D341Med (cell line): ENCODE measurements at places on chromosomes 7 and 10.
A peak's percentile ranks its signal among the peaks of the same experiment; 100 is the strongest.

DNA sequence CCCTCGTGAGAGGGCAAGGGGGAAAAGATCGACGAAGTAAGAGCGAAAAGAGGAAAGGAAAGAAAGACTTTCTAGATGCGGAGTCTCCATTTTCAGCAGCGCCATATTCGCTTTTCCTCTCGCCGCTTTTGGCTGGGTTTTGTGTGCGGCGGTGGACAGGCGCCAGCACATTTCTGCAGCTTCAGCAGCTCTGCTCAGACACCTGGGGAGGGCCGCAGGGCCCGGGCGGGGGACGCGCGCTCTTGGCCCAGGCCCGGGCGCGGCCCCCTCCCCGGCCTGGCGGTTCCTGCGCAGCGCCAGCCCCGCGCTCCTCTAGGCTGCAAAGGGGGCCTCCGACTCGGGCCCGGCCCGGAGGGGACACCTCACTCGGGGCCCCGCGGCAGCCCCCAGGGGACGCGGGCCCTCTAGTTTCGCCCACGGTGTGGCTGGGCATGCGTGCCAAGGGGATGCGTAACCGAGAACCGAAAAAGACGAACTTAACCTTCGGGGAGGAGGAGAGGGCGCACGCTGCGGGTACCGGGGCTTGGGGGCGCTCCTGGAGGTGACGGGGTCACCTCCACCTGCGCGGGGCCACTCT lies 34.5 kb upstream of the EBLN1 start:
- peak; percentile 67 for DNase-seq

DNA sequence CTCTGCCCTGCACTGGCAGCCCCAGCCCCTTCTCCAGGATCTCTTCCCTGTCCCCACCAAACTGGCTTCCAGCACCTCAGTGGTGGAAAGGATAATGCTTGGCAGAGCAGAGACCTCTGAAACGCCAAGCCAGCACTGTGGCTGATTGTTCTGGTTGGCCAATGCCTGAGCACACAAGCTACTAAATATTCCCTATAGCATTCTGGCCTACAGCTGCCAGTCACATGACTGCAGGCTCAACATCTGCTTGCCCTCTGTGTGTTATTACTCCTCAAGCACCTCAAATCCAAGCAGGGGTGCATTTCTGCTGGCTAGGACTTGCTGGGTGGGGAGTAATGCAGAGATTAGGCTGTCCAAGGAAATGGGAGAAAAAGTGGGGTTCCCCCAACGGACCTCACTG lies 6.1 kb downstream of the TBATA start:
- no peak for DNase-seq

GRCh38 chr10:119818889-119819270 lies 53.8 kb downstream of the MCMBP start:
- DNase-seq, result no peak

DNA sequence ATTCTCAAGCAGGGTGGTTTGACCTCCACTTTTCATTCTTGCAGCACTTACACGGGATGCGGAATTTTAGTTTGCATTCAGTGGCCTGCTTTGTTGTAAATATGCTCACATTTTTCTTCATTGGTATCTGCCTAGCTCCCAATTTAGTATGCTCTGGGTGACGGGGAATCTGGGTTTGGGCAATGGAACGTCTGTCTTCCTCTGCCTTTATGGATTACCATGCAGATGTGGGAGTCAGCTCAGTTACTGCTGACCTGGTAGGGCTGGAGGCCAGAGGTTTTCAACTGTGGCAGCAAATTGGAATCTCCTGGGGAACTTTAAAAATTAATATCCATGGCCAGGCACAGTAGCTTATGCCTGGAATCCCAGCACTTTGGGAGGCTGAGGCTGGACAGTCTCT lies 161.6 kb downstream of the CAMK1D start:
- DNase-seq, result no peak

DNA sequence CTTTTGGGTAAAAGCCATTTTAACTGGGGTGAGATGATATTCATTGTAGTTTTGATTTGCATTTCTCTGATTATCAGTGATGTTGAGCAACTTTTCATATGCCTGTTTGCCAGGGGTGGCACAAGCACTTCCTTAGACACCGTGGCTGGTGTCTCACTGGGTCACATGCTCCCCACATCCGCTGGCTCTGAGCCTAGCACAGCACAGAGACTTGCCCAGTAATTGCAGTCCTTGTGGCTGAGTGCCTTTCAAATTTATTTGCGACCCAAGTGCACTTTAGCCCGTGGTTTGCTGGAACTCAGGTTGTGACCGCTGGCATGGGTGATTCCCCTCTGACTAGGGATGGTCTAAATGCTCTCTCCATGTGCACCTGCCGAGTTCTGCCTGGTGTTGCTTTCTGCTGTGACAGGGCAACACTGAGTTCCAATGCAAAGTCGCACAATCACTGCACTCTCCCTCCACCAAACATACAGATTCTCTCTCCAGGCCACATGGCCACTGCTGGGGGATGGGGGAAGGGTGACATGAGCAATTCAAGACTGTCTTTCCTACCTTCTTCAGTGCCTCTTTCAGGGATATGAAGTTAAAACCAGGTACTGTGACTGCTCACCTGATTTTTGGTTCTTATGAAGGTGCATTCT lies 66.5 kb downstream of the ZNF277 start:
- no peak for DNase-seq

GRCh38 chr10:52284416-52285013 lies 29.6 kb upstream of the DKK1 start:
- no peak for DNase-seq

GRCh38 chr7:122643250-122643649 lies 55.7 kb downstream of the RNF133 start:
- DNase-seq, result no peak

GRCh38 chr10:71483885-71484751 lies 87.4 kb downstream of the CDH23 start:
- DNase-seq, result no peak

DNA sequence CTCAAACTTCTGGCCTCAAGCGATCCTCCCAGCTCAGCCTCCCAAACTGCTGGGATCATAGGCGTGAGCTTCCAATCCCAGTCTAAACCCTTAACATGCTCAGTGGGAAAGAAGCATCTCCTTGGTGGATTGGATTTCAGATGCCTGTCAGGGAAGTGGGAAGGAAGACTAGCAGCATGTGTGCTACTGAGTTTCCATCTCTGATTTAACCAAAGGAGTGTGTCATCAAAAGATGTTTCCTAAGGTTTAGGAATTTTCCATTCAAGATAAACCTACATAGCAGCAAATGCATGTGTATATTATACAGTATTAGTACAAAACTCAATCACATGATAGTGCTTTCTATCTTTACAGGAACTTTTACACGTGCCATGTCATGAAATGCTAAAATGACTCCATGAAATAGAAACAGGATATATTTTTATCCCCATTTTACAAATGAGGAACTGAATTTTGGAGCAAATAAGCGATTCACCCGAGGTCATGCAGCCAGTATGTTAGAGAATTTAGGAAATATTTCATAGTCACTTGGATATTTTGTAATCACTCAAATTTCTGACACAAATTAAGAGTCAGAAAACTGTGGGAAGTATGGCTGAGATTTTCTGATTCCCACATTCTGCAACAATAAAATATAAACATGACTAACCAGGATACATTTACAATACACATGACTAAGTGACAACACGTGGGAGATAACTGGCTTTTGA lies 11.4 kb upstream of the TMEM26 start:
- no peak for DNase-seq

- DNase-seq, result no peak
These were observed 52.2 kb downstream of the CPEB3 start for GRCh38 chr10:92238586-92239098.

DNA sequence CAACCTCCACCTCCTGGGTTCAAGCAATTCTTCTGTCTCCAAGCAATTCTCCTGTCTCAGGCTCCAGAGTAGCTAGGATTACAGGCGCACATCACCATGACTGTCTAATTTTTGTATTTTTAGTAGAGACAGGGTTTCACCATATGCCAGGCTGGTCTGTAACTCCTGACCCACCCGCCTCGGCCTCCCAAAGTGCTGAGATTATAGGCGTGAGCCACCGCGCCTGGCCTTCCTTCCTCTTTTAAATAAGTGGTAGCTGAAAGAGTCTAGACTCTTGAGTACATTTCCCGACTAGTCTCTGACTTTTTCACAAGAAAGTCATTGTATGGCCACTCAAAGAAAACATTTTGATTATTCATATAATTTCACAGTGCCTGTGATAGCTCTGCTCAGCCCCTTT lies 636.2 kb upstream of the ANKRD30A start:
- no peak for DNase-seq

- DNase-seq, result no peak
These were observed 88.6 kb upstream of the KLF14 start for GRCh38 chr7:130822642-130823041.

DNA sequence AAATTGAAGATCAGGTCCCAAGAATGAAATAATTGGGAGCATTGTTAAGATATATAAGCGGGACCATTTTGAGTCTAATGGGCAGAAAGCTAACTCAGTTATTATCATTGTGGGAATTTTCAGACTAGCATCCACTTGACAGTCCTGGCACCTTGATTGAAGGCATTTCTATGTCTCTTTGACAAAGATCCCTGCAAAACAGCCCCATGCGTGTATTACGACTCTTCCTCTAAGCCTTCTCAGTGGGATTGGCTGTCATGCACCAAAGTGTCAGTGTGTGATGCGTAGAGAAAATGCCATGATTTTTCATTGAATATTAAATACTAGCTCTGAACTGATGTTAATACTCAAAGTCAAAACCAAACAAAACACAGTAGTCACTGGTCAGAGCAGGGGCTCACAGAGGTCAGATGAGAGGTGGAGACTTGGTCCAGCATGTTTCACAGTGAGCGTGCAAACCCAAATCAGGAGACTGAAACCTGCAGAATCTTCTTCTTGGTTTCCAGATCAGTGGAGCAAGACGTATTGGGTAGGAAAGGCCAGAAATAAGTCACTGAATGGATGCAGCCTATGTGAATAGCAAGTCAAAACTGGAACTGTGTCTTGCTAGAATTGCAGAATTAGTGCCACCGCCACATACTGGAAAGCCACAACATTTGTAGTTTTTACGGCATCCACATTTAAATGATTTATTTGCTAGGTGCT lies 303.6 kb upstream of the AKR1E2 start:
- no peak for DNase-seq

DNA sequence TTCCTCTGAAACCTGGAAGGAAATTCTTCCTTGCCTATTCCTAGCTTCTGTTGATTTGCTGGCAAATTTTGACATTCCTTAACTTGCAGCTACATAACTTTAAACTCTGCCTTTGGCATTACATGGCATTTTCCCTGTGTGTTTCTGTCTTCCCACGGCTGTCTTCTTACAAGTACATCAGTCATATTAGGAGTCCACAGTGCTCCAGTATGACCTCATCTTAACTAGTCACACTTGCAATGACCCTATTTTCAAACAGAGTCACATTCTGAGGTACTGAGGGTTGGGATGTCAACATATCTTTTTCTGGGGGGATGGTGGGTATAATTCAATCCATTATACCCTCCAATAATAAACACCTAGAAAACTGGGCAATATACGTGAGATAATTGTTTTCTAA lies 37.4 kb upstream of the EPHB6 start:
- DNase-seq, result no peak
